ENCODE measurements at places on chromosomes 3 and 15. TPM values are rescaled to one million over a fixed set of nuclear protein-coding genes. Genes with fewer than 3 reads are reported as not detected.

Gene AGBL1
- not detected for total RNA-seq

Gene AP3B2
- 11.5 TPM for total RNA-seq

Gene KLF13
- total RNA-seq = 33.6 TPM

Gene ITIH1
- not detected for total RNA-seq

Gene XCR1
- total RNA-seq = not detected

Gene SCAP
- total RNA-seq = 47.9 TPM

Gene CHST14
- 25.7 TPM for total RNA-seq

DNA sequence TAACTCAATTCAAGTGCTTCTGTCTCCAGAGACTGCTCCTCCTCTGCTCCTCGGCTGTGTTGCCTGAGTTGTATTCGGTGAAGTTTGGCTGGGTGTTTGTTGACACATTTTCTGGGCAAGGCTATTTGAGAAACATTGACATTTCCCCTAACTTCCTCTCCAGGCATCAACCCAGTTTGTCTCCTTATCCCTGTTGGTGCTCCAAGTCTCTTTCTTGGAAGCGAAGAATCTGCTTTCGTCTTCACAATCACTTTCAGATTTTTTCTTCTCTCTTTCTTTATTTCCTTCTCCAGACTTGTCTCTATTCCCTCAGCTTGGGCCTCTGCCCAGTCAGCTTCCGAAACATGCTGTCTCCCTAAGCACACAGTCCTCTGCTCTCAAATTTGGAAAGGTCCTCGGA, 84.7 kb downstream of the ETV5 start:
- no peak overlapping the region for H3K27ac ChIP-seq
- no peaks in the 10 kb centered on the region for H3K27me3 ChIP-seq

GRCh38 chr15:30956216-30957124, 35.0 kb downstream of the MTMR10 start:
- DNase-seq = peak; percentile 46
- H3K27ac ChIP-seq = peak overlapping the region; percentile 64
- peaks cover 23% of the 10 kb centered on the region for H3K4me1 ChIP-seq
- peaks cover 31% of the 10 kb centered on the region for H3K36me3 ChIP-seq

DNA sequence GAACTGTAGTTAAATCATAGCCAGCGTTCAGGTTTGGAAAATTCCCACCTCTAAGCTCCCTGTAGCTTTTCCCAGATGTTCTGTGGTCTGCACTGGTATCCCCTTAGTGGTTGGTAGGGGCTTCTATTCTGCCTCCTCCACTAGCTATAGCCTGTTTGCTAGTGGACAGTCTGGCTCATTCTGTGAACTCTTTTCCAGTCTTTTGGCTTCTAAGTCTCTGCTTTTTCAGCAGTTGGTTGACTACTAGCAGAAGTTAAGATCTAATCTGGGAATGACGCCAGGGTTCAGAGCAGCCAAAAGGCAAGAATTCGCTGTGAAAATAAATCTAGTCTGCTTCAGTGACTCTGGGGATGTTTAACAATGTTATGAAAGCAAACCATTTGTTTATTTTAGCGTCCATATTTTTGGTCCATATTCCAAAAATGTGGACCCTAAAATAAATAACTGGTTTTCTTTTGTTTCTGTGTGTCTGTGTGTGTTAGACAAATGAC, 73.7 kb upstream of the WDR72 start:
- peak overlapping the region; percentile 56 for H3K27ac ChIP-seq
- peaks cover 4% of the 10 kb centered on the region for H3K4me1 ChIP-seq
- H3K4me3 ChIP-seq = no peak overlapping the region
- DNase-seq = peak; percentile 1
- no peaks in the 10 kb centered on the region for H3K27me3 ChIP-seq

DNA sequence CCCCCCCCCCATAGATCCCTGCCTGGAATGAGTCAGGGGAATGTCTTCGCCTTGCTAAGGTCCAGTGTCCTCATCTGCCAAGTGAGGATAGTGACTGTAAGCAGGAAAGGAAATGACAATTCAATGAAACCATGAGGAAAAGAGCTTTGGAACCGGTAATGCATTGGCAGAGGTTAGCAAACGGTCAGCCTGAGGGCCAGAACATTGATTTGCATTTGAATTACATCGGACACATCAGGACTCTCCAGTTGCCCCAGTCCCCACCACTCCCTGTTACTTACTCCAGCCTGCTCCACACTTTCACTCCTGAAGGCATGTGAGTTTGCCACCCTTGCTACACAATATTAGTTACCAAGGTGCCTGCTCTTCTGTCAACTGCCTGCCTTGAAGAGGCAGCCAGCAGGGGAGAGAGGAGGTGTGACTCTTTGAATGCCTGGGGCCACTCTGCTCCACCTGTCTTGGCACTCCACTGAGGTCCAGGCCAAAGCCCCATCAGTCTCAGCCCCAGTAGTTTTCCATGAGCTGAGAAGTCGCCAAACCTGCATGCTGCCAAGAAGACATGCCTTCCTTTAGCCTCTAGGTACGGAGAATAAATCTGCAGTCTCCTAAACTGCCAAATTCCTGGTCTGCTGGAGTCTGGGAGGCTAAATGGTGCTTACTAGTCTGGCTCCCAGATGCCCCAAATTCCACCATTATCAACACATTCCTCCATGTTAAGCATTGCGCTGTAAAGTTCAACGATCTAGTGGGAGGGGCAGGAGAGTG, 191.7 kb upstream of the TLE3 start:
- DNase-seq = peak; percentile 81
- no peak overlapping the region for H3K27ac ChIP-seq
- no peaks in the 10 kb centered on the region for H3K36me3 ChIP-seq
- no peak overlapping the region for H3K4me3 ChIP-seq
- H3K4me1 ChIP-seq = peaks cover 6% of the 10 kb centered on the region

GRCh38 chr15:40054855-40055575, 16.0 kb upstream of the SRP14 start:
- H3K4me1 ChIP-seq = peaks cover 14% of the 10 kb centered on the region
- H3K27ac ChIP-seq = no peak overlapping the region
- no peaks in the 10 kb centered on the region for H3K36me3 ChIP-seq

- no peak for DNase-seq
- no peak overlapping the region for H3K27ac ChIP-seq
- H3K36me3 ChIP-seq = no peaks in the 10 kb centered on the region
- no peaks in the 10 kb centered on the region for H3K27me3 ChIP-seq
- H3K4me1 ChIP-seq = no peaks in the 10 kb centered on the region
- H3K4me3 ChIP-seq = no peak overlapping the region
Measured at GRCh38 chr3:15823092-15823491, 25.3 kb upstream of the ANKRD28 start.

- no peak overlapping the region for H3K27ac ChIP-seq
- H3K27me3 ChIP-seq = no peaks in the 10 kb centered on the region
- H3K4me3 ChIP-seq = no peak overlapping the region
- peaks cover 4% of the 10 kb centered on the region for H3K4me1 ChIP-seq
Measured at GRCh38 chr15:62961134-62961533, 81.4 kb upstream of the TPM1 start.

GRCh38 chr3:169699070-169699469, 35.6 kb upstream of the MECOM start:
- no peak overlapping the region for H3K27ac ChIP-seq
- H3K4me1 ChIP-seq = no peaks in the 10 kb centered on the region
- no peaks in the 10 kb centered on the region for H3K36me3 ChIP-seq
- H3K27me3 ChIP-seq = peaks cover 4% of the 10 kb centered on the region
- DNase-seq = peak; percentile 26

- no peak for DNase-seq
- no peak overlapping the region for H3K27ac ChIP-seq
- no peaks in the 10 kb centered on the region for H3K4me1 ChIP-seq
- no peaks in the 10 kb centered on the region for H3K36me3 ChIP-seq
Measured at GRCh38 chr3:37531066-37531720, 330.5 kb upstream of the CTDSPL start.

Data from astrocyte (in vitro differentiated cells and primary cell).